ENCODE measurements at places on chromosomes 5 and 9.

DNA sequence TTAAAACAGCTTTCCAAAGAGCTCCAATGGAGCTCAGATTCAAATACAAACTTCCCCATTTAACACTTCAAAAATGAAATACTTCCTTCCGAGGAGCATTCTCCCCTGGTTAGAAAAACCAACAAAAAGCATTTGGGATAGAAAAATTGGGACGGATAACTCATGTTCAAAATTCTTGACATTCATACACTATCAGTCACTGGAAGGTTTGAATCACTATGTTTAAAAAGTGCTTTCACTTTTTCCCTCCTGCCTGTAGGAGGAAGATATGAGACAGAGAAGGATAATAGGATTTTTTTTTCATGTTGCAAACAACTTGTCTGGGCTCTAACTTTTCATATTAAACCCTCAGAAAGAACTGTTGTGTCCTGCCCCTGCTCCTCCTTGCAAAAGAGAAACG lies 412.0 kb downstream of the ACTL7B start:
- peak; percentile 81 for DNase-seq

DNA sequence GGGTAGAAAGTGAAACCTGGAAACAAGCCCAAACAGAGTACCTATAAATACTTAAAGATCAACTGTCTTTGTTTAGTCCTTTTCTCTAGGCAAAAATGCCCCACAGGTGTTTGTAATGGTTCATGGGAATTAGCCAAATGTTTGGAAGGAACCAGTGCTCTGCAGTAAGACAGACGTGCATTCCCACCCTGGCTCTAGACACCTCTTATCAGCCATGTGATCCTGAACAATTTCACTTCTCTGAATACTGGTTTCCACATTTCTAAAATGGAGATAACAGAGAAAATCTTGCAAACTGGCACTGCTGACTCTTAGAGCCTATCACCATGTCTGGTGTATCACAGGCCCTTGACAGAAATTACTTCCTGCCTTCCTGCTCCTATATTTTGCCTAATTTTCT lies 30.0 kb downstream of the GLIS3 start:
- DNase-seq = no peak

GRCh38 chr5:106963630-106964029 lies 707.1 kb downstream of the EFNA5 start:
- no peak for DNase-seq

DNA sequence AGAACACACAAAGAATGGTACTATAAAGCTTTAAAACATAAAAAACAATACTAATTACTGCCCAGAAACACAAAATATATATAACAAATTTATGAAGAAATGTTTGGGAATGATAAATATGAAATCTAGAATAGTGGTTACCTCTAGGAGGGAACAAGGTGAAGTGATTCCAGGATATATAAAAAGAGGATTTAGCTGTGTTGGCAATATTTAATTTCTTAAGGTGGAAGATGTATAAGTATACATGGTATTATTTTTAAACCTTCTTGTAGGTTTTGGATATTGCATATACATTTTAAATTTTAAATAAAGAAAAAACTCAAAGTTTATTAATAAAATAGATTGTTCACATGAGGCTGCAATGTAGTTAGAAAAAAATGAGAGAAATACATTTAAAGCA lies 112.7 kb upstream of the ZNF618 start:
- DNase-seq = no peak

- DNase-seq = peak; percentile 25
Observed at GRCh38 chr5:78060421-78060820, 234.1 kb downstream of the AP3B1 start.

DNA sequence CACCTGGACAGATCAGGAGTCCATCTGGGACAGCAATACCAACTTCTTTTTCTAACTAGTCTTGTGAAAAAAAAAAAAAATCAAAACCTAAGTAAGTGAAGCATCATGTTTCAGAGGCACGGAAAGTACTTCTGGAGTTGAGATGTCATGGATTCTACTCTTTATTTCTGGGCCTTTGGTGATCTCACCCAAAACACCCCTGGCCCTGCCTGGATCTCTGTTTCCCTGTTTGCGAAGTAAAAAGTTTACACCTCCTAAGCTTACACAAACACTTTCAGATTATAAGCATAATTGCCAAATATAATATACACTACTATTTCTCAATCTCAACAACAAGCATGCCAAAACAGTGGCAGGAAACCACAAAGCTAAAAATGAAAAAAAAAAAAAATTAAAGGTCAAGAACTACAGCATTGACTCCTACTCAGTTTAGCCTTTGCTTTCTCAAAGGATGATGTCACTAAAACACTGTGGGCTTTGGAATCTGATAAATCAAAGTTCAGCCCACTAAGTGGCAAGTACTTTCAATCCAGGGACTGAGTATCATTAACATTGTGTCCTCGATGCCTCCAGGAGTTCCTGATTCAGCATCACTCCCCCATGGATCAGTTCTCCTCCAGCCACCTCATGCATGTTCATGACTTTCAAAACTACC lies 291.9 kb downstream of the NFIB start:
- DNase-seq = no peak

DNA sequence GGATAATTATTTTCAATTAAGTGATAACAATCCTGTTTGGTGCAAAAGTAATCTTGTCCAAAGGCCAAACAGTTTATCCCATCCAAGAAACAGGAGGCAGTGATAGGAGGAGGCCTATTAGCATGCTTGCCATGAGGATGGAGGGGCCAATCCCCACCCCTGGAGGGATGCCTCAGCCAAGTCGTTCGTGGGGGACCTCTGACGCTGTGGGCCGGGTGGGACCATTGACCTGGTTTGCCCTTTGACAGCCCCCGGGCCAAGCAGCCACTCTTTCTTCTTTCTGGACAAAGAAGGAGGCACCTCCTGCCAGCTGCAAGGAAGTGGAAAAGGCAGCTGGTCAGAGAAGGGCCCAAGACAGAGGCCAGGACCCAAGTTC lies 39.5 kb upstream of the GRHPR start:
- no peak for DNase-seq

- DNase-seq = peak; percentile 83
Observed at GRCh38 chr5:136811551-136811950, 446.2 kb upstream of the TRPC7 start.

GRCh38 chr9:78677326-78677725 lies 380.4 kb downstream of the PSAT1 start:
- no peak for DNase-seq

- no peak for DNase-seq
Observed at GRCh38 chr9:86500031-86500430, 145.8 kb upstream of the TUT7 start.

DNA sequence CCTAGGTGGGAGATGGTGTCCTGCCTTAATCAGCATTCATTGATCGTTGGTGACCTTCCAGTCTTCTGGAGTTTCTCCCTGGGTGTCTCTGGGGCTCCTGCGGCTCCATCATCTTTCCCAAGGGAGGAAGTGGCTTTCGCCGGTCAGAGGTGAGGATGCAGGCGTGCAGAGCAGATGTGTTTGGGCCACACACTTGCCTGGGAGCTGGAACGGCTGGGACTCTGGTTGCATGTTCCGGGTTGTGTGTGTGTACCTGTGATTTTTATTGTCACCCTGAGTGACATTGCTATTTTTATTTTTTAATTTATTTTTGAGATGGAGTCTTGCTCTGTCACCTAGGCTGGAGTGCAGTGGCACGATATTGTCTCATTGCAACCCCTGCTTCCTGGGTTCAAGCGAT lies 9.6 kb downstream of the HMCN2 start:
- no peak for DNase-seq

- DNase-seq = no peak
Observed at GRCh38 chr9:5708414-5708813, 79.5 kb downstream of the RIC1 start.

GRCh38 chr5:140642718-140643117 lies 3.5 kb downstream of the TMCO6 start:
- no peak for DNase-seq

DNA sequence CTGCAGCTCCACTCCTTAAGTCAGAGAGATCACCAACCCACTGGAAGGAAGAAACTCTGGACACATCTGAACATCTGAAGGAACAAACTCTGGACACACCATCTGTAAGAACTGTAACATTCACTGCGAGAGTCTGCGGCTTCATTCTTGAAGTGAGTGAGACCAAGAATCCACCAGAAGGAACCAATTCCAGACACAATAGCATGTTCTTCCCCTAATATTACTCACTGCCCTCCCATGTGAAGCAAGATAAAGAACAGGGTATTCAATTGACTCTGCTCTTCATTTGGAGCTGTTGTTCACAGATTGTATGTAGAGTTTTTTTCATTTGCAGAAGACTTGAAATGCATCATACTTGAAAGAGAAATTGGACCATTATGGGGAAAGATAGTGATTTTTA lies 10.8 kb downstream of the SAXO1 start:
- no peak for DNase-seq

DNA sequence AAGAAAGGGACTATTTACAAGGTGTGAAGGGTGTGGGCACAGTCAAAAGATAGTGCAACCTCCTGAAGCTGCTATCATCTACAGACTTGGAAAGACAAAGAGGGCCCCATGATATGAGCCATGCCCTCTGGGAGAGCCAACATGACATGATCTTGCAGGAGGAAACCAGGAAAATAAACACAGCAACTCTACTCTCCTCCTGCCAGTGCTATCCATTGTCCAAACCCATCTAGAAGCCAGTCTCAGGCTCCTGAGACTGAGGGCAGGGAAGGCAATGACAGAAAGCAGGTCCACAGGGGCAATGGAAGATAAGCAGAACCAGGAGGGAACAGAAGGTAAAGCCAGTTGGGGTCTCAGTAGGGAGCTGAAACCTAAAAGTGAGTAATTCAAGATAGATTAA lies 37.1 kb downstream of the PLPP1 start:
- no peak for DNase-seq

- no peak for DNase-seq
Observed at GRCh38 chr5:117455236-117456233, 880.9 kb upstream of the SEMA6A start.

DNA sequence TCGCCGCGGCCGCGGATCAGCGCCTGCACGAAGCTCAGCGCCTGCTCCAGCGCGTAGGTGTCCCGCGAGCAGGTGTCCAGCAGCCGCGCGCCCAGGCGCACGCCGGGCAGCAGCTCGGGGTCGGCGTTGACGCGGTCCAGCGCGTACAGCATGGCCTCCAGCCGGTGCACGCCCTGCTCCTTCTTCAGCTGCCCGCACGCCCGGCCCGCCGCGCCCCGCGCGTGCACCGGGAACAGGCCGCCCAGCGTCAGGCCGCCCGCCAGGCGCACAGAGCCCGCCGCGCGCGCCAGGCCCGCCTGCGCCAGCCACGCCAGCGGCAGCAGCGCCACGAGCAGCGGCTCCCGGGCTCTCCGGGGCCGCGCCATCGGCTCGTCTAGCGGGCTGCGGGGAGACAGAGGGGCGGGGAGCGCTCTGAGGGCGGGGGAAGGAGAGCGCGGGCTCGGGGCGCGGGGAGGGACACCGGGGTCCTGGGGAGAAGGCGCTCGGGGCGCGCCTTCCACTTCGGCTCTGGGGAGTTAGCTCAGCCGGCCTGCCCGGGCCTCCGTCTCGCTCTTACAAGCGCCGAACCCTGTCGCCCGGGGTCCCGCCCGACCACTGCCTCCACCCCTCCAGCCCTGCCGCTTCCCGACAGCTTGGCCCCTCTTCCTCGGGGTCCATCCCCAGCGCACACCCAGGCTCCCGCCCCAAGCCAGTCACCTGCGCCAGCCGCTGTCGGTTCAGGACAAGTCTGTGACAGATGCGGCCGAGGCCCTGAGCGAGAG lies at the start of gene GRM6:
Gene GRM6 (minus strand): TSS at position 741 of the 761 bp plus-strand sequence. CDS start 376 bp downstream, at position 365.
- DNase-seq = no peak

DNA sequence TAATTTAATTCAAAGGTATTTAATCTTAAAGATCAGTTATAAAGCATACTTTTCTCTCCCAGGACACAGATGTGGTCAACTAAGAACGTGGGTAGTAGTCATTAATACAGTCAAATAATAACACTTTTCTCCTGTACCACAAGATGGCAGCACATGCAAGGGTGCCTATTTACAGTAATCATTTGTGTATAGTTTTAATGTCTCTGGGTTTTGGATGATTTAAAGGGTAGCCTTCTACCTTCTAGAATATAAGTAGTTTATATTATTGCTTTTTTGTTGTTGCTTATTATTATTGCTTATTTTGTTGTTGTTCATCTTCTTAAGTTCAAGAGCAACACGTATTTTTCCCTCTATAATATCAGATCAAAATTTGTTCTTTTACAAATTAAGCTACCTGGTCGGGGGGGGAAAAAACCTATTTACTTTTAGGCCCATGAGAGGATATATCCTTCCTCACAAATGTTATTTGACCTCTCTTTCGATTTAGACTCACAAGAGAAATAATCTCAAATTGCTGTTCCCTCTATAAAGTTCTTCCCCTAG lies 59.6 kb upstream of the SLC27A6 start:
- DNase-seq = peak; percentile 73

DNA sequence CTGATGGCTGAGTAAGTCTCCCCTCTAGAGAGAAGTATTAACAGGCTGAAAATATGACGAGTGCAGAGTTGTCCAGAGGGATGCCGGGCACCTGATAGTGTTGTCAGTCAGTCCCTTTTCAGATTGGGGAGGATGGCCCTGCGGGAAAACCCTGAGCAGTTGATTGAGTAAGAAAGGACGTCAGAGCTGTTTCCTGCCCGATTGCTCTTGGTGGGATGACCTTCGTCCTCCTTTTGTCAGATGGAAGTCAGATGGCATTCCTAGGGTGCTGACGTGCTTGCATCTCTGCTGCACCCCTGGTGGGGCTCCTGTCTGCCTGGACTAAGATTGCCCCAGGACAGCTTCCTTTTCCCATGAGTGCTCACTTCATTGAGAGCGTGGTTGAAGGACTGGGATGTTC lies 9.8 kb downstream of the ZNF354B start:
- no peak for DNase-seq

DNA sequence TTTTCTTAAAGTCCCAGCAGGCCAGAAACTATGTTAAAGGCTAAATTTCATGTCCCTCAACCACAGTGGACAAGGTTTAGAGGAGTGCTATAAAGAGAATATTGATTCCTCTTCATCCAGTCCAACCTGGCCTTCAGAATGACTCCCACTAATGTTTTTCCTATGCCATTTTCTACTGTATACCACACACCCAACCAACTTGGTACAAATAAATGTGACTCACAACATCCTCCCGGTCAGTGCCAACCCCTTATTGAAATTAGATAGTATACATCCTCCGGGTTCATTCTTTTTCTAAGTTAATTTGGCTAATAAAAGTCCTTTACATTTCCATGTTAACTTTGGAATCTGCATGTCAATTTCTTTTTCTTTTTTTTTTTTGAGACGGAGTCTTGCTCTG lies 215.1 kb downstream of the TSSK1B start:
- DNase-seq = peak; percentile 54

DNA sequence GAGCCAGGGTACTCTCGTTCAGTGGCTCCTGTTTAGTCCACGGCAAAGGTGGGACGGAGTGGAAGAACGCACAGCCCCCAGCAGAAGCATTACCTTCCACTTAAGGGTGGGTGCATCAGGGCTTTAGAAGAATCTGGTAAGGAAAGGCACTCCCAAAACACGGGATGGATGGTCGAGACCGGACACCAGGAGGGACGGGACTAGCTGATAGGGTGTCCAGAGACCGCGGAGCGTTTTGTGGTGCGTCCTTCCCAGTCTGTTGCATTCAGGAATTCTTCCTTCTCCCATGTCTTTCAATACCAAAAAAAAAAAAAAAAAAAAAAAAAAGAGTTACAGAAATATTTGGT lies 545 bp upstream of the CTSV start:
- peak; percentile 52 for DNase-seq
